Ovary (tissue), 10 donors: ENCODE measurements at places on chromosomes 16 and 17.

DNA sequence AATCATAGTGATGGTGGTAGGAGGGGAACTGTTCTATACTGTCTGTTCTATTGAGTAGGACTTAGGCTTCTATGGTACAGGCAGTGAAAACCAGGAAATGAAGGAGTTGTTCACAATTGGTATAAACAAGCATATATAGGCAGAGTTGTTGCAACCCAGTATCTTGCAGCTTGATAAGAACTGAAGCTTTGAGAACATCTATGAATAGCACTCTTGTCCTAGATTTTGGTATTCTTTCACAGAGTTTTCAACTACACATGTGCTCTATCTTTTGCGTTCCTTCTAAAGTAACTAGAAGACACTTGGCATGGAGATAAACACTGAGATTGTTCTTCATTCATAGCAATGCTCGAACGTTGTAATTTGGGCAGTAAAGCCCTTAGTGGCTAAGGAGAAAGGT, 91.8 kb downstream of the KCNJ2 start:
- DNase-seq: no peak

DNA sequence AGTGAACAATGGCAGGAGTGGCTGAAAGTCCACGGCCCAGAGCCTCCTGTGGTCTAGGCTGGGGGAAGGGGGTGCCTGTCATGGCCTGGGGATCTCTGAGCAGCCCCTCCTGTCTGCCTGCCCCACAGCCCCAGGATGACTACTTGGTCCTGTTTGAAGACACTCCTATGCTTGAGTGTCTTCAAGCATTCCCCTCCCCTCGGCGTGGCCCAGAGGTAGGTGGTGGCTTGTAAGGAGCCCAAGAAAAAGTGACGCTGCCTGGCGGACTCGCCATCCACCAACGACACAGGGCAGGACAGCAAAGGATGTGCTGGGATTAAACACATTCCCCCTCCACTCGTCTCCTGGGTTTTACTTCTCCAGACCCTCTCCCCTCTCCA, 5.7 kb downstream of the SULT1A1 start:
- no peak for DNase-seq

GRCh38 chr17:57352665-57353175, 96.4 kb downstream of the MSI2 start:
- DNase-seq: no peak

- DNase-seq: no peak
Measured at GRCh38 chr16:55539488-55539887, 27.0 kb upstream of the CAPNS2 start.

- DNase-seq: no peak
Measured at GRCh38 chr16:67718668-67719047, 458 bp downstream of the GFOD2 start.

- DNase-seq: no peak
Measured at GRCh38 chr16:52548261-52549010, 1.5 kb upstream of the TOX3 start.

- no peak for DNase-seq
Measured at GRCh38 chr17:74170924-74171323, 32.6 kb upstream of the RPL38 start.

DNA sequence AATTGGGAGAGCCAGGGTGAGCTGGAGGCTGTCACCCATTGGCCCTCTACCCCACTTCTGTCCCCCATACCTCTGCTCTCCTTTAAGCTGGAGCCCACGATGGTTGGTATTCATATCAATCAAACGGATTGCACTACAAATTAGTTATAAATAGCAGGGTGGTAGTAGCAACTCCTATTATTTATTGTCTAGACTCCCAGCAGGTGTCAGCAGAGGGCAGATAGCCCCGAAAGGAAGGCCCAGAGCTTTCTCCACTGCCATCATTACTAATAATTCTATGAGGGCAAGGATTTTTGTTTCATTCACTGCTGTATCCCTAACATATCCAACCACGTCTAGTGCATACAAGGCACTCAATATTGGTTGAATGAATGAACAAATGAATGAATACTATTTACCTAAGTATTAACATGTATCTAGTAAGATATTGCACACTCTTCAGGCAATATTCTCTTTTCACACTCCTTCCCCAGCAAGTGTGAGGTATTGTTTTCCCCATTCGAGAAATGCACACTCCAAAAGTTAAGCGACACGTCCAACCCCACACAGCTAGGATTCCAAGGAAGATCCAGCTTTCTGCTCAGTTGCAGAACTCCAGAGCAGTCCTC, 6.3 kb downstream of the C17orf50 start:
- no peak for DNase-seq

GRCh38 chr16:66006485-66006884, 360.0 kb upstream of the CDH5 start:
- DNase-seq: no peak

DNA sequence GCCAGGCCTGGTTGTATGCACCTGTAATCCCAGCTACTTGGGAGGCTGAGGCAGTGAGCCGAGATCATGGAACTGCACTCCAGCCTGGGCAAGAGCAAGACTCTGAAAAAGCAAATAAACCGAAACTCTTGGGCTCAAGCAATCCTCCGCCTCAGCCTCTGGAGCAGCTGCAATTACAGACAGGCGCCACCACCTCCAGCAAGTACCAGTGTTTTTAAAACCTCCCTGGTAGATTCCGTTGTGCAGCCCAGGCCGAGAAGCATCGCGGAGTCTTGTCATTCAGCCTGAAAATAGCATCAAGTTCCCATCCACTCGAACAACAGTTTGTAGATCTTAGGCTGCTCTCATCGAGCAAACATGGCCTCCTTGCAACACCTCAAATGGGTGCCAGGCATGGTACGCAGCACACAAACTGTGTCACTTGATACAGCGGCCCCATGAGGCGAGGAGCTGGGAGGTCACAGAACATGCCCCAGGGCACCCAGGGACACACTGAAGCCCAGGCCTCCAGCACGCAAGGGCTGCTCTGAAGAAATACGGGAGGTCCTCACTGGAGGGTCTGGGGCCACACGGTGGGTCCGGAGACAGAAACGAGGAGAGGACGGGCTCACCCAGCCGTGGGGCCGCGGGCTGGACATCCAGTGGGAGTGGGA, 18.1 kb downstream of the TMC6 start:
- DNase-seq: peak; percentile 34

DNA sequence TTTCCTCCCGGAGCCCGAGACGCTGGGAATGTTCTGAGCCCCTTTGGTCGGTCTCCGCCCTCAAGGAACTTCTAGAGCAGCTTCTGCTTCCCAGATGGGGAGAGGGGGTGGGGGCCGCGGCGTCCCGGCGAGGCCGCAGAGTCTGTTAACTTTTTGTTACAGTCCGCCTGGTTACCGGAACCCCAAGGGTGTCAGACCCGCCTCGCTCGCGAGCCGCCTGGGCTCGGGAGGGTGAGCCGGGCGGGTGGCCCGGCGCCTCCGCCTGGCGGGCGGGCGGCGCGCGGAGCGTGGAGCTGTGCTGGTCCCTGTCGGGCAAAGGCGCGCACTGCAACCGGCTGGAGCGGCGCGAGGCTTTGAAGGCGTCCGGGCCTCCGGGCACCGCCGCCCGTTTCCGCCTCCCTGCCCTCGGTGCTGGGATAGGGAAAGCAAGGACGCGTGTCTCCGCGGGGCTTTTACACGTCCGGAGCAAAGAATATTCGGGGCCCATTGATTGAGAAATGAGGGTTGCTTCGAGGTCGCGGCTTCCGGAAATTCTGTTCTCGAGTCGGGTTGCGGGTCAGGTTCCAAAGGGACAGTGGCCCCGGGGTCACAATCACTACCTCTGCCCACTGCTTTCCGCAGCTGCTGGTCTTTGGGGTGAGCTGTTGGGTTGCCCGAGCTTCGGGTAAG, 1.7 kb downstream of the HS3ST3B1 start:
- peak; percentile 88 for DNase-seq

GRCh38 chr17:68432086-68432864, 25.0 kb downstream of the WIPI1 start:
- DNase-seq: no peak

GRCh38 chr17:2776589-2777241, 19.5 kb upstream of the RAP1GAP2 start:
- DNase-seq: no peak

GRCh38 chr17:18031955-18032354, 7.0 kb downstream of the ATPAF2 start:
- no peak for DNase-seq

GRCh38 chr16:51244887-51245657, 94.0 kb upstream of the SALL1 start:
- DNase-seq: peak; percentile 58

DNA sequence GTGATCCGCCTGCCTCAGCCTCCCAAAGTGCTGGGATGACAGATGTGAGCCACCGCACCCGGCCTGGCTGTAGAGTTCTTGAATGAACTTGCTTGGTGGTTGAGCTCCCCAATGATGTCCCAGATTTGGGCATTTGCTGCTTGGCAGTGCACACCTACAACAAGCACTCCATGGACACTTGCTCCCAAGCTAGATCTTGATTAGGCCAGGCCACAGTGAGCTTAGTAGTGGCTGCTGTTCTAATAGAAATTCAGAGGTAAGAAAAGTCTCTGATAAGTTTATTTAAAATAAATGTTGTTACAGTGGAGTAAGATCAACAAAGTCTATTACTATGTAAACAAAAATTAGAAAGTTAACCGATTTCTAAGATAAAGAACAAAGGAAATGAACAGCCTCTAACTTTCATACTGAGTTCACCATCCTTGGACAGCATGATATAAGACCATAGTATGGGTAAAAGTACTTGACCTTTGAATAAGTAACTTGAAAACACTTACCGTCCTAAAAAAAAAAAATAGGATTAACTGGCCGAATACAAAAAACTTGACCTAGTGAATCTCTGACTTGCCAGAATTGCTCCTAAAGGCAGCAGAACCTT, 951 bp downstream of the TMED6 start:
- no peak for DNase-seq

GRCh38 chr17:44780161-44780560, 21.4 kb downstream of the ADAM11 start:
- no peak for DNase-seq

- no peak for DNase-seq
Measured at GRCh38 chr16:65012357-65012756, 109.5 kb downstream of the CDH11 start.

- DNase-seq: no peak
Measured at GRCh38 chr17:16037636-16038035, 38.0 kb downstream of the TTC19 start.
